Activated naive CD8-positive, alpha-beta T cell treated with anti-CD3 and anti-CD28 coated beads for 36 hours (primary cell): ENCODE measurements at places on chromosomes 7 and 10. TPM values are rescaled to one million over a fixed set of nuclear protein-coding genes. Genes with fewer than 3 reads are reported as not detected.

GRCh38 chr10:133442967-133443924, 10.5 kb upstream of the SCART1 start:
- no peak for DNase-seq

GRCh38 chr7:129780257-129780973, 168.9 kb downstream of the NRF1 start:
- peak; percentile 82 for DNase-seq

DNA sequence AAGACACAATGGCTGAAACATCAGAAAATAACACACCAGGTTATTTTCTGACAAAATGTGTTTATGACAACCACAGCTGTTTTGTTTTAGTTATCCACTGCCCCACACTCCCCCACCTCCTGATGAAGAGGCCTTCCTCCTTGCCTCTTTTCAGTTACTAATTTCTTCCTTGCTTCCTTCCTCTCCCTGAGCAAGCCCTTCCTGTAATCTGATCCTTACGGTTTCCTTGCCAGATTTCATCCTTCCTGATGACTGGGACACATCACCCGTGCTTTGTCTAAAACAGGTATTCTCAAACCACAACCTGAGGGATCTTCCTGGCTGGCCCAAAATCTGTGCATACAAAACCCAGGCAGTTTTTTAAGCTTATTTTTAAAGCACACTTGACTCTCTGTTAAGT, 39.4 kb downstream of the CHST15 start:
- no peak for DNase-seq

DNA sequence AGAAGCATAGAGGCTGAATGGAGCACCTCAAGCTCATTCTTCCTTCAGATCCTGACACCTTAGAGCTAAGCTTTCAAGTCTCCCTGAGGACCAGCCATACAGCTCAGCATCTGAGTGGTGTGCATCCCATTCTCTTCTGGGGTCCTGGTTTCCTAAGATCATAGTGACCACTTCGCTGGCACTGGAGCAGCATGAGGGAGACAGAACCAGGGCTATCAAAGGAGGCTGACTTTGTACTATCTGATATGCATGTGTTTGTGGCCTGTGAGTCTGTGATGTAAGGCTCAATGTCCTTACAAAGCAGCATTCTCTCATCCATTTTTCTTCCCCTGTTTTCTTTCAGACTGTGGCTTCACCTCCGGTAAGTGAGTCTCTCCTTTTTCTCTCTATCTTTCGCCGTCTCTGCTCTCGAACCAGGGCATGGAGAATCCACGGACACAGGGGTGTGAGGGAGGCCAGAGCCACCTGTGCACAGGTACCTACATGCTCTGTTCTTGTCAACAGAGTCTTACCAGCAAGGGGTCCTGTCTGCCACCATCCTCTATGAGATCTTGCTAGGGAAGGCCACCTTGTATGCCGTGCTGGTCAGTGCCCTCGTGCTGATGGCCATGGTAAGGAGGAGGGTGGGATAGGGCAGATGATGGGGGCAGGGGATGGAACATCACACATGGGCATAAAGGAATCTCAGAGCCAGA, 31.0 kb downstream of the PRSS2 start:
- DNase-seq, result no peak

The ANKRD22 gene
- not detected for total RNA-seq
